ENCODE measurements at places on chromosomes 3 and 15.

GRCh38 chr3:69781593-69781992 lies 42.3 kb downstream of the MITF start:
- DNase-seq, result no peak

DNA sequence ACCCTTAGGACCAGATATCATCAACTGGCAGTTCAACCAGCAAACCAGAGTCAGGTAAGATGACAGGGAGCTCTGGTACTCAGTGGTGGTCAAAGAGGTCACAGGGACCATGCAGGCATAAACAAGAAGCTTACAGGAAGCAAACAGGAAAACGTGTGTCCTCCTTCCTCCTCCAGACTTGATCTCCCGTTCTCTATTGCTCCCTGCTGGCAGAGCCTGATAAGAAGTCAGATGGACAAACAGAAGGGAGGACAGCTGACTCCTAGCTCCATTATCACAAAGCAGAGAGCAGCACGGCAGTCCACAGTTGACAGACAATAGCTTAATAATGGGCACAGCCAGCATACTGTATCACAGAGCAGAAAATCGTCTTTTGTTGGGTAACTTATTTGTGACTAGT lies 156.5 kb upstream of the SLC2A2 start:
- DNase-seq, result no peak

DNA sequence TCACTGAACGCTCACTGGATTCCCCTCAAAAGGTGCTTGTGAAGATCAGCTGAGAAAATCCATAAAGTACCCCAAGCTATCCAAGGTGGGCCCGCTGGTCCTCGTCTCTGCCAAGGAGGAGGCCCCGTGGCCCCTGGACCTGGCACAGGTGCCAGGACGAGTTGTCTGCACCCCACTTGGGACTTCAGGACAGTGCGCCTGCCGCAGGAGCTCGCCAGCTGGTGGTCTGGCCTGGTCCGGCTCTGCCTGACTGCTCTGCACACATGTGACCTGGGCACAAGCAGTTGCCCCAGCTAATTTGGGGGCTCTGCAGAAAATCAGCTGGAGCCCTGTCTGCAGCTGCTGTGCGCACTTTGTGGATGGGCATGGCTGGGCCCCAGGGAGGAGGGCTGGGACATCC lies 159.9 kb downstream of the NSMCE3 start:
- DNase-seq, result no peak

- no peak for DNase-seq
These were observed 24.2 kb upstream of the BUB1B start for GRCh38 chr15:40136470-40137302.

GRCh38 chr15:101121511-101122090 lies 130.2 kb downstream of the CHSY1 start:
- DNase-seq, result no peak

DNA sequence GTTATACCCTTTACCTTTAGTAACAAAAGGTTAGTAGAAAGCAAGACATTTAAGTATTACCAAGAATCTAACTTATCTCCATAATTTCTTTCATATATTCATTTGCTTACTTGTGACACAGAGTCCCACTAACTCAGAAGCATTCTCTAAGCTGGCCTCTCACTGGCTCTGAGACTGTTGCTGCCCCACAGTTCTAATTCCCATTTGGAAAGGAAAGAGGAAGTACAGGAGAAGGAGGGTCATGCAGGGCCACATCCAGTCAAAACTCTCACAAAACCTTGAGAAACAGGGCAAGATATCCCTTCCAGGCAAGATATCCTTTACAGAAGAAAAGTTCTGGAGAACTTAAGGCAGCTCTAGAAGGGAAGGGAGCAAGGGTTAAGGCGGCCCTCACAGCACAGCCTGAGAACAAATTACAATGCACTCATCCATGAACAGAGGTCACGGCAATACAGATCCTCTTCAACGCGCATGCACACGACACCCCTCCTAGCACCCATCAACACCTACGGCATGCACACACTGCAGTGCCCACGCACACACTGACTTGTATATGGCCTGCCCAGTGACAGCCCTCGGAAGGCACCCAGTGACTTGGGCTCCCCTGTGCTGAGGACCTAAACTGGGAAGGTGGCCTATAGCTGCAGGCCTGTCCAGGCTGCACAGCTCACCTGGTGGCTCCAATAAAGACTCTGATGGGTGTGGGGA lies 13.0 kb upstream of the MYO5C start:
- no peak for DNase-seq

- no peak for DNase-seq
These were observed 66.4 kb downstream of the USP13 start for GRCh38 chr3:179719048-179719734.

DNA sequence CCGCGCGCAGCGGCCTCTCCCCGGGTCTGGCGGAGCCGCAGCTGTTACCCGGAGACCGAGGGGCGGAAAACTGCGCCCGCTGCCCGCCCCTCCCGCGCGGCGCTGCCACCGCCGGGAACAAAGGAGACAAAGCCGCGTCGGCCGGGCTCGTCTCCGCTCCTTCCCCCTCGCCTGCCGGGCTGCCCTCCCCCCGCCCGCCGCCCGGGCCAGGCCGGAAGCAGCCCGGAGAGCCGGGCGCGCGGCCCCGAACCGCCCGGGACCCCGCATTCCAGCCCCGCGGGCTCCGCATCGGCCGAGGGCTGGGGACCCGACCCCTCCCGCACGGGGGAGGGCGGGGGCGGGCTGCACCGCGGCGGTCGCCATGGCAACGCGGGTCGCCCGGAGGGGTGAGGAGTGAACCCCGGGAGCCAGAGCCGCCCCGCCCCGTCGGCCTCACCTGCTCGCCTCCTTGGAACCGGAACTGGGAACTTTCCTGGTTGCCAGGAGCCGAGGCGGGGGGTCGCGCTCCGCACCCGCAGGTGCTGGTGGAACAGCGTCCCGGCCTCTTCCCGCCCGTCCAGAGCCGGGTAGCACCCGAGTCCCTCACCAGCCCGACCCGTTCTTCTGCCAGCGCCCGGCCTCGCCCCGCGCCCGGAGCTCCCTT lies 448 bp downstream of the PLXNB1 start:
- no peak for DNase-seq

DNA sequence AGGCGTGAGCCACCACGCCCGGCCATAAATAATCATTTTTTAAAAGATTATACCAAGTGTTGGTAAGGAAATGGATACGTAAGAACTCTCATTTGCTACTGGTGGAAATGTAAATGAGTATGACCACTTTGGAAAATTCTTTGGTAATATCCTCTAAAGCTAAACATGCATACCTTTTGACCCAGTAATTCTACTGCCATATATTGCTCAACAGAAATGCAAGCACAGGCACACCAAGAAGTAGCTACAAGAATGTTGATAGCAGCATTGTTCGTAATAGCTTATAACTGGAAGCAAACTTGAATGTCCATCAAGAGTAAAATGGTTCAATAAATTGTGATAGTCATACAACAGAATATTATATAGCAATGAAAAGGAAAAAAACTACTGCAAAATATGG lies 4.8 kb upstream of the CASR start:
- no peak for DNase-seq

- DNase-seq, result no peak
These were observed 88.3 kb downstream of the TMEM266 start for GRCh38 chr15:76147906-76148570.

DNA sequence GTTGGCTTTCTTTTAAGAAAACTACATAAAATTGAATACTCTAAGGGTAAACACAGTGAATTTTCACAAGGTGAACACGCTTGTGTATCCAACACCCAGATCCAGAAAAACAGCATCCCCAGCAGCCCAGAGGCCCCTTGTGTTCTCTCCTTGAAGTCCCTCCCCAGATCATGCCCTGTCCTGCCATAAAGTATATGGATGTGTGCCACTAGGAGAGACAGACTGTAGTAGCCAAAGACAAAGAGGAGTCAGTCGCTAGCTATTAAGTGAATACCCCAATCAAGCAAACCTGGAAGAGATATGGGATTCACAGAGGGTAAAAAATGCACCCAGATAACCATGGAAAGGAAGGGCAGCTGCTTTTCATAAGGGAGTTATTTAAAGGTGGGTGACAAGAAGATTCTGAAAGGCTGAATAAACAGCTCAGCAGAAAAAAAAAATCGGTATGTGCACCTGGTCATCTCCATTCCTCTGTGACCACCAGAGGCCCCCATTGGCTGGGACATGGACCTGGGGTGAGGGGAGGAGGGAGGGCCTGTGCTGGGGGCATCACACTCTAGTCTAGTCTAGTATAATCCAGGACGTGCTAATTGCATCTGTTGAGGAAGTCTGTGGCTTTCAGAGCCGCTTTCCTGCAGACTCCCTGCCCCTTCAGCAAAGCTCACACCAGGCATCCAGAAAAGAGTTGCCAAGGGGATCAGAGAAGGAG lies 167.3 kb upstream of the NDN start:
- DNase-seq, result no peak

GRCh38 chr3:54633444-54634121 lies 294.3 kb downstream of the LRTM1 start:
- no peak for DNase-seq

DNA sequence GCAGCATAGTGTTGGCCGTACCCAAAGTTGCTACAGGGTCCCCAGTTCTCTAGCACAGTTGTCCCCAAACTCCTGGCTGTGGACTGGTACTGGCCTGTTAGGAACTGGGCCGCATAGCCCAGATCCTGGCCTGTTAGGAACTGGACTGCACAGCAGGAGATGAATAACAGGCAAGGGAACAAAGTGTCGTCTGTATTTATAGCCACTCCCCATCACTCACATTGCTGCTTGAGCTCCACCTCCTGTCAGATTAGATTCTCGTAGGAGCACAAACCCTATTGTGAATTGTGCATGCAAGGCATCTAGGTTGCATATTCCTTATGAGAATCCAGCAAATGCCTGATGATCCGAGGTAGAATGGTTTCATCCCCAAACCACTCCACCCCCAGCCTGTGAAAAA lies 604.0 kb upstream of the LMCD1 start:
- DNase-seq, result no peak

- DNase-seq, result no peak
These were observed 24.1 kb downstream of the RHOA start for GRCh38 chr3:49387721-49388120.

GRCh38 chr15:88331291-88331690 lies 74.8 kb upstream of the NTRK3 start:
- DNase-seq, result no peak

- no peak for DNase-seq
These were observed 157.2 kb upstream of the IL12A start for GRCh38 chr3:159831466-159831865.

DNA sequence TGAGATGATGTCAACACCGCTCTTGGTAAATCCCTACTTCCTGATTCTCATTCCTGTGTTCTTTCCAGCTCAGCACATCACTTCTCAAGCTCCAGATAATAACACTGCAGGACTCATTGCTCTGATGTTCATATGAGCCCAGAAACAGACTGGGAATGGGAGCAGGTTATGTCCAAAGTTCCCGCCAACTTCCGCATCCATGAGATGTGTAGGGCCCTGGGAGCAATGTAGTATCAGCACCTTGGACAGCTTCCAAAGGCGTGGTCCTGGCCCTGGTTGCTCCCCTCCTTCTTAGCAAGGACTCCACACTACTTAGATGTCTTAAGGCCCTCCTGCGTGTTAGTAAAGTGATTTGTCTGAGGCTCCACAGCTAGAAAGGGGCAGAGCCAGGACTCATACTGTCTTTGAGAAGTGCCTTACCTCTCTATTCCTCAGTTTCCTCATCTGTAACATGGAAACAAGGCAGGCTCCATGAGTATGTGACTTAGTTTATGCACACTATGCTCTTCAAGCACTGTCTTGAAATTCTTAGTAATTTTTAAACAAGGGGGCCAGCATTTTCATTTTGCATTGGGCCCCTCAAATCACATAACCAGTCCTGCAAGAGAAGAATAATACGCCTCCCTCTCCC lies 27.9 kb upstream of the SLC6A1 start:
- no peak for DNase-seq

DNA sequence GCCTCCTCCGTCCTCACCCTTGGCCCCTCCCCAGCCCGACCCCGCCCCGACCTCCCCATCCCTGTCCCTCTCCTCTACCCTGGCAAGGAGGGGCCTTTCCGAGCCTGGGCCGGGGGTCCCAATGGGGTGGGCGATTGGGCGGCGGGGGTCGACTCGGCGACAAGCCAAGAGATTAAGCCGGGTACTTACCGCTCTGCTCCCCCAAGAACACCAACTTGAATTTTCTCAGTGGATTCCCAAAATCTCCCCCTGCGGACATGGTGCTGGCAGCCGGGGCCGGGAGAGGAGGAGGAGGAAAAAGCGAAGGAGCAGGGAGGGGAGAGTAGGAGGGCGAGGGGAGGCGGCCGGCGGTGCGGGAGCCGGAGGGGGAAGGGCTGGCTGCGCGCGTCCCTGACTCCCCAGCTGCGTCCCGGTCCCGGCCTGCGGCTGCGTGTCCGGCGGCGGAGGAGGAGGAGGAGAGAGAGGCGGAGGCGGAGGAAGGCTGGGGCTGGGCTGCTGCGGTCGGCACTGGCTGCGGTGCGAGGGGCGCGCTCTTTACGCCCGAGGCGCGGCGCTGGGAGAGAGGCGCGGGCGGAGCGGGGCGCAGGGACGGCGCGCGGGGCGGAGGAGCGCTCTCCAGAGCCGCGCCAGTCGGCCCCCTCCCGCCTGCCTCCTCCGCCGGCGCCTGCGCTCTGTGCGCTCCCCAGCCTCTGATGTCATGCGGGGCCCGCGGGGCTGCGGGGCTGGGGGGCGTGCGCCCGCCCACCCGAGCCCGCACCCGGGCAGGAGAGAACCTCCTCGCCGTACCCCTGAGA lies at the start of gene RAB6B:
Gene RAB6B (minus strand): TSS at position 675 of the 794 bp plus-strand sequence. CDS start 416 bp downstream, at position 259.
- DNase-seq, result no peak

GRCh38 chr3:177201700-177202397 lies 4.6 kb upstream of the TBL1XR1 start:
- no peak for DNase-seq

- DNase-seq, result no peak
These were observed 26.2 kb upstream of the DCUN1D1 start for GRCh38 chr3:183006396-183007002.

- no peak for DNase-seq
These were observed 47.9 kb downstream of the KBTBD12 start for GRCh38 chr3:127962937-127963336.

GRCh38 chr3:55720614-55721013 lies 233.5 kb upstream of the WNT5A start:
- no peak for DNase-seq

DNA sequence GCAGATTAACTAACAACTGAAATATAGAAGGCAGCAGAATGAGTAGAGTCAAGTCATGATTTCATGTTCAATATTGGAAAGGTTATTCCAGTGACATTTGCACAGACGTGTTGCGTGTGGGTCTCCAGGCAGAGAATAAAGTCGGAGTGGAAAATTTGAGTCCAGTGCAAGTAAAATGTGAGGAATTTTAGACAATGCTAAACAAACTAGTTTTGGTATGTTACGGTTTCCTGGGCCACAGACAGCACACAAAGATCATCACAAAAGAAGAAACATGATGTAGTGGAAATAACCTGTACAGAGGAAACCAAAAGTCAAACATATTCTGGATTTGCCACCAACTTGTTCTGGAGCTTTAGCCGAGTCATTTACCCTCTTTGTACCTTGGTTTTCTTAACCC lies 367 bp downstream of the OR4F6 start:
- DNase-seq, result no peak

- DNase-seq, result no peak
These were observed 48.5 kb upstream of the RAP2B start for GRCh38 chr3:153113541-153113940.

GRCh38 chr3:194928227-194928626 lies 242.5 kb downstream of the FAM43A start:
- DNase-seq, result no peak

Measured in non-pigmented ciliary epithelial cell (primary cell).